ENCODE measurements at places on chromosomes 4 and X.

DNA sequence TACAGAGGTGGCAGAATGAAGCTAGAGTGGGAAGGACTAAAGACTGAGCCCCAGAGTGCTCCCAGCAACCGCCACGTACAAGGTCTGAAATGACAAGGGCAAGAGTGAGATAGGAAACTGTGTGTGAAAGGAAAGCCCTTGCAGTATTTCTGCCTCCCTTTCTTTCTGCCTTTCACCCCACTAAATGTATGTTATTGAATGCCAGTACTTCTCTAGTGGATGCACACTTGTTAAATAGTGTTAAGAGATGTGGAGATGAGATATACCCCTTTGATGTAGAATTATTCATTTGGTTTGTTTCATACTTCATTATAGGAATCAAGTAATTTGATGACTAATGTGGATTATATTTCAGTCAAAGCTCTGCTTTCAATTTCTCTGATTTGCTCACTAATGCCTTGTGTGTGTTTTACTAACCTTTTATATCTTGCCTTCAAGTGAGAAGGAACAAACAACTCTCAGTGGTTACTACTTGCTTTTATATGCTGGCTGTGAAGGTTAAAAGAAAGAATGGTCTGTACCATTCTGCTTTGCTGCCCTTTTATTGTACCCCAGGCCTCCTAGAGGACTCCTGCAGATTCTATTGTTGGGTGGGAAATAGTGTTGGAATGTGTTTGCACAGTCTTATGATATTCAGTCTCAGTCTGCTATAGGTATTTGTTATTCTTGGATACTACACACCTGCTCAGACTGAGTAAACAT is 8.0 kb upstream of the ANXA3 start:
- no peak for DNase-seq

- no peak for DNase-seq
These were observed 1.8 kb downstream of the SH3BP2 start for GRCh38 chr4:2794486-2795299.

DNA sequence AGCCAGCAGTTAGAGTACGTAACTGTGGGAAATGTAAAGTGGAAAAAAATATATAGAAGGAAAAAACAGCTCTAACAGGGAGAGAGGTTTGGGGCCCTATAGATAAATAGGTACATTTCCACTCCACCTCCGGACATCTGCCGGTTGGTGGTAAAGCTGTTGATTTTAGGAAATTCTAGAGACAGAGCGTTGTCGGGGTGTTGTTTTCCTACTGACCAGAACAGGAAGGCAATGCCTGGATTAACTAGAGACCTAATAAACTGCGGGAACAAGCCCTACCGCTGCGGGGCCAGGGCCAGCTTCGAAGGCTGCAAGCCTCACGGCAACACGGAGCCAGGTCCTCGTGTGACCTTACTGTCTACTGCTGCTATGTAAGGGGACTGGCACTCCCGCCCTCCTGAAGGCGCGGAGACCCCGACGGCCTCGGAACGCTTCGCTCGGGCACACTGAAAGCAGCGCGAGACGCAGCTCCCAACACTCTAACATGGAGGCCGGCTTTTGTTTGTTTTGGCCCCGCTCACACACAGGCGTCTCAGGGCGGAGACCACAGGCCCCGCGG is 702 bp upstream of the CDKN2AIP start:
- no peak for DNase-seq

DNA sequence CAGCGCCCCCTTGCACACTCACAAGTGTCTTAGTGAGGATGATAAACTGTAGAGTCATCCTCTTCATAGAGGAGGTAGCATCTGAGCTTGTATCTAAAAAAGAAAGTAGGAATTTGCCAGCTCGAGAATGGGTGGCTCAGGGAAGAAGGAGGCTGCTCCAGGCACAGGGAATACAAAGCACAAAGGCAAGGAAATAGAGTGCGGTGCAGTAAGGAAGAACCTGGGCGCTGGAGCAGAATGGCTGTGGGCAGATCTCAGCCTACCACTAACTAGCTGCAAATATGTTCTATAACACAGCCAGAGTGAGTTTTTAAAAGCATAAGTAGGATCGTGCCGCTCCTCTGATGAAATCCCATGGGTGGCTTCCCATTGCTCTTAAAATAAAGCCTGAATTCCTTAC is 61.6 kb upstream of the MAPK10 start:
- no peak for DNase-seq

DNA sequence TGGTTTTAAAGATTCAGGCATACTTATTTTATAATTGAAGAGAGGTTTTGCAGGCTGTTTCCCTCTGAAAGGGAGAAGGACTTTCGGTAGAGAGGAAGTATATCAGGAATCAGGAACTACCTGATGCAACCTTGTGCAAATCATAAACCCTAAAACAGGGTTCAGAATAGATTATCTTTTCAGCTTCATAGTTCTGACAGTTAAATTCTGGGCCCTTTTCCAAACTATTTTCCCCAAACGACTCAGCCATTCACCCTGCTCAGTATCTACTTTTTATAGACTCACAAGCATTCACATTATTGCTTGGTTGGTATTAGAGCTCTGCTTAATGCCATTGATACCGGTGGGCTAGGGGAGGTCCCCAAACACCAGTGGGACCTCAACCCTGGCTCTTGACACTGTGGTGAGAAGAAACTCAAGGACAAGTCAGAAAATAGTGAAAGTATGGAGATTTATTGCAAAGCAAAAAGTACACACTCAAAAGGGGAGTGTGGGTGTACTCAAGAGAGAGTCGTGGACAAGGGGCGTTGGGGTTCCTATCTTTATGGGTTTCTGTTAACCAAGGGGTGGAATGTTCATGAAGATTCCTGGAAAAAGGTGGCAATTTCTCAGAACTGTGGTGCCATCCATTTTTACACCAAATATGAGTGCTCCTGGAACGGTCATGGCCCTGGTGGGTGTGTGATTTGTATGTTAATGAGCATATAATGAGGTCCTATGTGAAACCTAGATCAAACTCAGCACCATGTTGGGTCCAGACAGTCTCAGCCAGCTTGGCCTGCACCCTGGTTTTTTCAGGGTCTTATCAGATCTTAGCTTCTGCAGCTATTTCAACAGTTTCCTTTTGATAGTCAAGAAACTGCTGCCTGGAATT is 238.3 kb downstream of the DCLK2 start:
- DNase-seq, result no peak

GRCh38 chr4:187283201-187283955 is 559.7 kb upstream of the FAT1 start:
- no peak for DNase-seq

- no peak for DNase-seq
These were observed 27.3 kb downstream of the EXOC1 start for GRCh38 chr4:55880652-55881280.

GRCh38 chr4:72553540-72554337 is 15.3 kb downstream of the ADAMTS3 start:
- no peak for DNase-seq

DNA sequence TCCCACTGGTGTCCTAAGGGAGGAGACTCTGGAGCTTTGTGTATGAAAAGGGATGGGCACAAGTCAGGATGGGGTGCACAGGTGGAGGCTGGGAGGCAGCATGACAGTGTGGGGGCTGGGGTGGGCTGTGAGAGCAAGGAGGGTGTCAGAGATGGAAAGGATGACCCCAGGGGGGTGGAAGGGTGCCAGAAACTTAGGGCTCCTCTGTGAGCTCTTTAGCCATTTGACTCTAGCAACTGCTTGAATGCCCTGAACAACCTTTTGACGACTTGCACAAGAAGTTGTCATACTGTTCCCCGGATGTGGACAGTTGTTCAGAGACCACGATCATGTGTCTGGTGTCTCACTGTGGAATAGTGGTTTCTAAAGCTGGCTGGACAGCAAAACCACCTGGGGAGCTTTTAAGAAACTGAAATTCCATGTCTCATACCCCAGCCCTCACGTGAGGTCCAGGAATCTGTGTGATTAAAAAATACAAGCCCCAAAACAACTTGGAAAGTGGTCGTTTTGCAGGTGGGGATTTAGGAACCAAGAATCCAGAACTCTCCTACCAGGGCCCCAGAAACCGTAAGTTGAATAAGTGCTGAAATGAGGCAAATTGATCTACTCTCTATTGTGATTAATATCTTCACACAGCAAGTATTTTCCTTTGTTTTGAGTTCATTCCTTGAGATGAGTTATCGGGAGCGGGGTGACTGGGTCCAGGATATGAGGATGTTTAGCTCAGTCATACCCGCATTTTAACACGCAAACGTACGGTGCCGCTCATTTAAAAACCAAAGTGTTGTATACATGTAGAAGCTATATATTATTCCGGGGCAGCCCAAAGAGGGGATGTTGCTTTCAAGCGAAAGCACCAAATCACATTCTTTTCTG is 3.4 kb downstream of the RHOH start:
- DNase-seq, result peak; percentile 55

Data from activated CD8-positive, alpha-beta memory T cell treated with anti-CD3 and anti-CD28 coated beads for 48 hours (primary cell).